ENCODE measurements at places on chromosomes 11 and 22. TPM values are rescaled to one million over a fixed set of nuclear protein-coding genes. Genes with fewer than 3 reads are reported as not detected.

DNA sequence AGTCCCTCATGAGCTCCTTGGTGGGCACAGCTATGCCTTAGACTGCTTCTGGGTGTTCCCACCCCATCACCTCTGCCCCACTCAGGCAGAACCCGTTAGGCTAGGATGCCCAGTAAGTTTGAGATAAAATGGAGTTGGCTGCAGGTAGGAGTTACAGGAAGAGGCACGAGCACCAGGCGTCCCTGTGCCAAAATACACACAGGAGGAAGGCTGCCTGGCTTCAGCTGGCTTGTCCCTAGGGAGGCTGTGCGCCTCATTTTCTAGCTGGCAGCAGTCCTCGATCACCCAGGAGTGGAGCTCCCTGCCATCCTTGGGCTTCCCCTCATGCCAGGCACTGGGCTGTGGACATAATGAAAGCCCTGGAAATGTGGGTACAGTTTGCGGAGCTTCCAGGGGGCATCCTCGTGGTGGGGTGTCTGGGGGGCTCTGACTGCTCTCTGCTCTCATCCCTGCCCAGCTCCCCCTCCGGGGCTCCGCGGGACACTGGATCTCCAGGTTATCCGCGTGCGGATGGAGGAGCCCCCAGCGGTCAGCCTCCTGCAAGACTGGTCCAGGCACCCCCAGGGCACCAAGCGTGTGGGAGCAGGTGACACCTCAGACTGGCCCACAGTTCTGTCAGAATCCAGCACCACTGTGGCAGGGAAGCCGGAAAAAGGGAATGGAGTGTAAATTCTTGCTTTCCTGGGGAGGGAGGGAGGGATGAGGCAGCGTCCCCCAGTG is 12.3 kb upstream of the MARK2 start:
- H3K27ac ChIP-seq = no peak overlapping the region
- no peaks in the 10 kb centered on the region for H3K4me1 ChIP-seq
- no peak for DNase-seq
- no peak overlapping the region for H3K4me3 ChIP-seq

Gene PDHX
- total RNA-seq = 85.4 TPM

GRCh38 chr11:86565388-86565787 is 107.0 kb downstream of the ME3 start:
- no peak overlapping the region for H3K27ac ChIP-seq
- H3K4me3 ChIP-seq = no peak overlapping the region
- peaks cover 15% of the 10 kb centered on the region for H3K4me1 ChIP-seq

DNA sequence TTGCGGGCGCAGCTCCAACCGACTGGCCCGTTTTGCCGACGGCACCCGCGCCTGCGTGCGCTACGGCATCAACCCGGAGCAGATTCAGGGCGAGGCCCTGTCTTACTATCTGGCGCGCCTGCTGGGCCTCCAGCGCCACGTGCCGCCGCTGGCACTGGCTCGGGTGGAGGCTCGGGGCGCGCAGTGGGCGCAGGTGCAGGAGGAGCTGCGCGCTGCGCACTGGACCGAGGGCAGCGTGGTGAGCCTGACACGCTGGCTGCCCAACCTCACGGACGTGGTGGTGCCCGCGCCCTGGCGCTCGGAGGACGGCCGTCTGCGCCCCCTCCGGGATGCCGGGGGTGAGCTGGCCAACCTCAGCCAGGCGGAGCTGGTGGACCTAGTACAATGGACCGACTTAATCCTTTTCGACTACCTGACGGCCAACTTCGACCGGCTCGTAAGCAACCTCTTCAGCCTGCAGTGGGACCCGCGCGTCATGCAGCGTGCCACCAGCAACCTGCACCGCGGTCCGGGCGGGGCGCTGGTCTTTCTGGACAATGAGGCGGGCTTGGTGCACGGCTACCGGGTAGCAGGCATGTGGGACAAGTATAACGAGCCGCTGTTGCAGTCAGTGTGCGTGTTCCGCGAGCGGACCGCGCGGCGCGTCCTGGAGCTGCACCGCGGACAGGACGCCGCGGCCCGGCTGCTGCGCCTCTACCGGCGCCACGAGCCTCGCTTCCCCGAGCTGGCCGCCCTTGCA is 1.0 kb downstream of the FJX1 start:
- no peaks in the 10 kb centered on the region for H3K27me3 ChIP-seq
- peak overlapping the region; percentile 63 for H3K27ac ChIP-seq

- peaks cover 7% of the 10 kb centered on the region for H3K27me3 ChIP-seq
- H3K36me3 ChIP-seq = no peaks in the 10 kb centered on the region
- no peaks in the 10 kb centered on the region for H3K4me1 ChIP-seq
- DNase-seq = no peak
Measured at GRCh38 chr11:72609045-72609444, 65.2 kb downstream of the PDE2A start.
